Left lung (tissue), 14 donors: ENCODE measurements at places on chromosomes 7 and 10. TPM values are rescaled to one million over a fixed set of nuclear protein-coding genes. Genes with fewer than 3 reads are reported as not detected.

GRCh38 chr7:111639934-111640333 is 77.6 kb upstream of the IMMP2L start:
- no peak overlapping the region for H3K27ac ChIP-seq
- peak; percentile 57 for DNase-seq
- no peak overlapping the region for H3K4me3 ChIP-seq
- no peaks in the 10 kb centered on the region for H3K36me3 ChIP-seq
- H3K4me1 ChIP-seq = no peaks in the 10 kb centered on the region

GRCh38 chr7:27889800-27890199 is 149.8 kb downstream of the TAX1BP1 start:
- no peak for DNase-seq
- no peaks in the 10 kb centered on the region for H3K4me1 ChIP-seq
- no peaks in the 10 kb centered on the region for H3K27me3 ChIP-seq
- no peak overlapping the region for H3K4me3 ChIP-seq
- peaks cover 10% of the 10 kb centered on the region for H3K36me3 ChIP-seq

DNAH11 gene
- polyA plus RNA-seq = 3.0 TPM

GRCh38 chr10:103733045-103733419 is 122.3 kb downstream of the SH3PXD2A start:
- H3K4me1 ChIP-seq = no peaks in the 10 kb centered on the region
- no peak overlapping the region for H3K27ac ChIP-seq
- no peaks in the 10 kb centered on the region for H3K36me3 ChIP-seq
- no peaks in the 10 kb centered on the region for H3K27me3 ChIP-seq

OR6B1 gene
- not detected for polyA plus RNA-seq

GRCh38 chr7:140062118-140062527 is 628 bp downstream of the PARP12 start:
- peak overlapping the region; percentile 96 for H3K27ac ChIP-seq
- DNase-seq = no peak
- H3K27me3 ChIP-seq = no peaks in the 10 kb centered on the region

CDNF gene
- 3.0 TPM for polyA plus RNA-seq
